LNCaP clone FGC (cell line): ENCODE measurements at places on chromosomes 1 and 21.

DNA sequence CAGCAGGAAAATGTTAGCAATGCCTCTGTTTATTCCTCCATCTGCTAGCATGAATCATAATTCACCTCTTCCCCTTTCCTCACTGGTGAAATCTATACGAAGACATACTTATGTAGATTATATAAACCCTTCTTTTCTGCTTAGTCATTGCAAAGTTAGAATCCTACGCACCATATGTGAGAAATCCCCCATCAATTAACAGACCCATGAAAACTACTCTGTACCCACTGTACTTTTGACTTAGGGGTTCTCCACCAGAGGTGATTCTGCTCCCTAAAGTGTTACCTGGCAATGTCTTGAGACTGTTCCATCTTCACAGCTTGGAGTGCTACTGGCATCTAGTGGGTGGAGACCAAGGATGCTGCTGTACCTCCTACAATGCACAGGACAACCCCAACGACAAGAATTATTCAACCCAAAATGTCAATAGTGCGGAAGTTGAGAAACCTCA, 49.6 kb upstream of the KCTD3 start:
- DNase-seq = no peak

- no peak for DNase-seq
Observed at GRCh38 chr1:56506951-56507491, 72.3 kb downstream of the PLPP3 start.

GRCh38 chr1:12756768-12757413, 10.9 kb downstream of the CFAP107 start:
- no peak for DNase-seq

- DNase-seq = no peak
Observed at GRCh38 chr1:205504311-205505075, at the start of gene CDK18. TSS of gene CDK18 (plus strand) at chr1:205504669. CDS start at chr1:205523168, 18,499 bp downstream.

DNA sequence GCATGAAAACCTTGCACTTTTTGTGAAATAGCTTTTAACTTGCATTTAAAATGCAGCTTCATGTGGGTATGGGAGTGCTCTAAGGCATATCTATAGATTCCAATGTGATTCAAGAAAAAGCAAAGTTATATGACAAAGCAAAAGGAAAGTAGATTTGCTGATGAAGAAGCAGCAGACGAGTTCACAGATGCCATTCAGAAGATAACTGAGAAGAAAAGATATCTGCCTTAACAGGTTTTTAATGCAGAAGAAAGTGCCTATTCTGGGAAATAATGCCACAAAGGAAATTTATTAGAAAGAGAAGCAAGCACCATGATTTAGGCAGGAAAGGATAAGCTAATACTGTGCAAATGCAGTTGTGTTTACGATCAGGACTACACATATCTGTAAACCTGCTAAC, 68.1 kb downstream of the PHTF1 start:
- DNase-seq = no peak
